ENCODE measurements at places on chromosomes 3 and 15.

DNA sequence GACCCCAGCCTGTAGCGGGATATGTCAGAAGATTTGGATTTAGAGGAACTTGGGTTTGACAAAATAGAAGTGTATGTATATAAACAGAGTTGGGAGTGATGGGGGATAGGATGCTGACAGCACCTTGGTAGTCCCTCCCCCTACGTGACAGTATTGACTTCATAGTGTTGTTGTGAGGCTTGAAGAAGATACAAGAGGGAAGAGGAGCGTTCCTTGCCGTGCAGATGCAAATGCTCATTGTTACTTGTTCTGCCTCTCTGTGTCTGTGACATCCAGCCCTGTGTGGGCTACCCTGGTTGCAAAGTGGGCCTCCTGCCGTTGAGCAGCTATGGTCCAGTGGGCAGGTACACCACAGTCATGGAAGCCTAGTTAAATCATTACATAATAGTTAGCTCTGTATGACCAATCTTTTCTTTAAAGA lies 45.0 kb downstream of the SMAD3 start:
- DNase-seq = no peak

DNA sequence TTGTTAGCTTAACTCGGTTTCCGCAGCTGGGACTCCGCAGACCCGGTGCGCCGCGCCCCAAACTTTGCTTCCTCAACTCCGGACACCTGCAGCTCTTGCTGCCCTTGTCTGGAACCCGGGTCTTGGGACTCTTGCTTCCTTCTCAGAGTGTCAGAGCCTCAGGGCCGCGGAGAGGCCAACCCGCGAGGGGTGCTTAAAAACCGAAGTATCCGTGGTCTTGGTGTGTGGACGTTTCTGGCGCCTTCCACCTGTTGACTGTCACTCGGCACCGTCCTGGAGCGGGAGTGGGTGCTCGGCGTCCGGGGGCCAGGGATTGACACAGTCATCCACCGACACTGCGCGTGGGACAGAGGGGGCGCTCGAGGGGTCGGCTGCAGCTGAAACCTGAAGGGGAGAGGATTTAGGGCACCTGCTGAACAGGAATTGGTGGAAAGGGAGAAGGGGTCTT lies 386 bp downstream of the SQOR start:
- DNase-seq = peak; percentile 58

DNA sequence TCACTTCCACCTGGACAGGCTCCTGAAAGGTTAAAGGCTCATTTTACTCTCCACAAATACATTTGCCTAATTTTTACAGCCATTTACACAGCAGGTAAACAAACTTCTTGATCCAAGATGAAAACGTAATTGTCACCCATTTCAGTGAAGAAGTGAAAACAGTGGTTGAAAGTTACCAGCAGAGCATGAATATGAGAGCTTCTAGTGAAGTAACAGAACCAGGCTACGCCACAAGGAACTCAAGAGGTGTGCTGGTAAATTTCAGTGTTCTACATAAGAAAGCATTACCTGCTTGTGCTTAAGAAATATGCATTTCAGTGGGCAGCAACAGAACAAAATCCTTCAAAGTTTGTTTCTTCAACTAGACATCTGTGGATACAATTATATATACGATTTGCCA lies 113.2 kb downstream of the MECOM start:
- no peak for DNase-seq

GRCh38 chr15:68518046-68518445 lies 60.7 kb upstream of the CORO2B start:
- DNase-seq = no peak

DNA sequence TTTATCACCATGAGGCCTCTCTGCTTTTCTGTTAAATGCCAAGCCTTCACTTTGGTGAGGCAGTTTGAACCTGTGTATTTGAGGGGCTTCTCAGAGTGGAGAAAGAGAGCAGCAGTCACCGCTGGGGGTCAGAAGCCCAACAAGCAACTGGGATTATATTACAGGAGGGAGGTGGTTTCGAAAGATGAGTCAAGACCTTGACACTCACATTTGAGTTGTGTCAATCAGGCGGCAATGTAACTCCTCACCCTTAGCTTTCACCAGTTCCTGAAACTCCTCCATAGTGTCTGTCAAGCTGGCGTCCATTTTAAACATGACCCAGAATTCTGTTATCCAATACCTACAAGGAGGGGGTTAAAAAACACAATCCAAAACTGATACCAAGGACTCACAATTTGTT lies 46.5 kb downstream of the RASGRP1 start:
- no peak for DNase-seq

- no peak for DNase-seq
Observed at GRCh38 chr15:45262906-45263461, 10.9 kb downstream of the SLC28A2 start.

- DNase-seq = no peak
Observed at GRCh38 chr3:148319161-148319915, 378.4 kb upstream of the AGTR1 start.

GRCh38 chr3:101128001-101128400 lies 134.8 kb upstream of the ABI3BP start:
- no peak for DNase-seq

DNA sequence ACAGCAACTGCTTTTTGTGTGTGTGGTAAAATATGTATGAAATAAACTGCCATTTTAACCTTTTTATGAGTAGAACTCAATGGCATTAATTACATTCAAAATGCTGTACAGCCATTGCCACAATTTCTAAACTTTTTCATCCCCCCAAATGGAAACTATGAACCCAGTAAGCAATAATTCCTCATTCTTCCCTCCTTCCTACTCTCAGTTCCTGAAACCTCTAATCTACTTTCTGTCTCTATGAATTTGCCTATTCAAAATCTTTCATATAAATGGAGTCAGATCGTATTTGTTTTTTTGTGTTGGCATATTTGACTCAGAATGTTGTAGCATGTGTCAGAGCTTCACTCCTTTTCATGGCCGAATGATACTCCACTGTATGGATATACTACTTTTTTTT lies 5.3 kb upstream of the BLM start:
- no peak for DNase-seq

DNA sequence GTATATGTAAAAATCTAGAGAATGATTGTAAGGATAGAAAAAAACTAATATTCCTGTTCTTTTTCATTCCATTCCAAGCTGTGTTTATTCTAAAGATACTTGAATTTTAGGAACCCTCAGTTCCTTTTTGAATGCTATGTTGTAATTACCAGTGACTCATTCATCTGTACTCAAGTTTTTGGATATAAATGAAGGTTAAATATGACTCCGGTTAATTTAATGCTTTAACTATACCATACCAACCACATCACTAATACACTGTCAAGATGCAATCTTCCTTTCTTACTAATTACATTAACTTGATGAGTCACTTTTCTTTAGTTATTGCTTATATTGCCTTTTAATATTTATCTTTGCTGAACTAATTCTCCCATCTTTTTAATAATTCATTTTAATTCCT lies 68.8 kb upstream of the ZNF148 start:
- no peak for DNase-seq

DNA sequence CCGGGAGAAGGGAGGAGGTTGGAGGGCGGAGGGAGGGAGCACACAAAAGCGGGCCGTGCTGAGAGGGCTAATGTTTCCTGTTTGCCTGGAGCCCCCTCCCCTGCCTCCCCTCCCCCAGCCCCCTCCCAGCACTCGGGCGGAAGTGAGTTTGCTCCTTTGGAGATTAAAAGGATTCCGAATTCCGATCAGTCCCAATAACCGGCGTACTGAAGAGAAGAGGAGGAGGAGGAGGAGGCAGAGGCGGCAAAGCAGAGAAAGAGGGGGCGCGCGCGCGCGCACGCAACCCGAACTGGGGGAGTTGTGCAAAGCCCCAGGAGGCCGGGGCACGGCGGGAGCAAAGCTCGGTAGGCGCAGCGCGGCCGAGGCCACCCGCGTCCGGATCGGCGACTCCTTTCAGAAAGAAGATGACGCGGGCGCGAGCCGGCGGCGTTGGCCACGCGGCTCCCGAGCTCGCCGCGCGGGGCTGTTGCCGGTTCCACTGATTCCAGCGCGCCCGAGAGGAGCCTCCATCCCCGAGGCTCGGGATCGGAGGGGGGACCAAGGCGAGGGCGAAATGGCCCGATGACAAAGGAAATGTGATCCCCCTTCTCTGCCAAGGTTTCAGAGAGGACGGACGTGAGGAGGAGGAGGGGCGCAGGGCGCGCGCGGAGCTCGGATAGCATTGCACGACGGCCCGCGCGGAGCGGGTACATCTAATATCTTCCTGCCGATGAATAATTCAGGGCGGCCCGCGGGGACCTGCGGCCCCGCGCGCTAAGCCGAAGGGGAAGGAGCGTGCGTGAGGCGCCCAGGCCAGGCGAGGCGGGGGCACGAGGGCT lies 1.1 kb upstream of the TRIM71 start:
- DNase-seq = no peak

GRCh38 chr3:65732051-65732935 lies 306.4 kb downstream of the MAGI1 start:
- DNase-seq = peak; percentile 7

DNA sequence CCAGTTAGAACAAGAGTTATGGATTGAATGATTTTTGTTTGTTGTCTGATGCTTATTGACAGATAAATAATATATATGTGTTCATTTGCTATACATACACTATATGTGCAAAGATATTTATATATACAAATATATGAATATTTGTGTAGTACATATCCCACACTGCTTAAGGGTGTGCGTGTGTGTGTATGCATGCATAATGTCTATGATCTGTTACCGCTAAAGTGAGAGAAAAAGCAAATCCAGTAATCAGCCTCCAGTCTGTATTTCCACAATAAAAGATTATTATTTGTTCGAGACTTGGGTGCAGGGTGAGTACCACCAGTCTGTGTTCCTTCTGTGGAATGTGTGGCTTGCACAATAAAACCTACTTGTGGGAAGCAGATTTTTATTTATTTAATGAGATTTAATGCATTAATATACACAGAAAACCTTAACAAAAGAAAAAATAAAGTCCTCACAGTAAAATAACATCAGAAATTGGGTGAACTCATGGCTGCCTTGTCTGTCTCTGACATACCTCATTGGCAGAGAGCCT lies 366.0 kb upstream of the TBL1XR1 start:
- DNase-seq = no peak

DNA sequence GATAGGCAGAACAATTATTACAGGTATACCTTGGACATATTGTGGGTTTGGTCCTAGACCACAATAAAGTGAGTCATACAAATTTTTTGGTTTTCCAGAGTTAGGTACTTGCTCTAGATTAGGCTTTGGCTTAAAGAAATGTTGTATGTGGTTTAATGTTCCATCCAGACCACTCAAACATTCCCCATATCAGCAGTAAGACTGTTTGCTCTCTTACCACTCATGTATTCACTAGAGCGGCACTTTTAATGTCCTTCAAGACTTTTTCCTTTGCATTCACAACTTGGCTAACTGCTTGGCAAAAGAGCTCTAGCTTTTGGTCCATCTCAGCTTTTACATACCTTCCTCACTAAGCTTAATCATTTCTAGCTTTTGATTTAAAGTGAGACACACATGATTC lies 250.5 kb upstream of the SETMAR start:
- no peak for DNase-seq

GRCh38 chr3:66618066-66618465 lies 117.2 kb upstream of the LRIG1 start:
- DNase-seq = no peak

- no peak for DNase-seq
Observed at GRCh38 chr3:139538733-139539132, 809 bp downstream of the RBP1 start.

DNA sequence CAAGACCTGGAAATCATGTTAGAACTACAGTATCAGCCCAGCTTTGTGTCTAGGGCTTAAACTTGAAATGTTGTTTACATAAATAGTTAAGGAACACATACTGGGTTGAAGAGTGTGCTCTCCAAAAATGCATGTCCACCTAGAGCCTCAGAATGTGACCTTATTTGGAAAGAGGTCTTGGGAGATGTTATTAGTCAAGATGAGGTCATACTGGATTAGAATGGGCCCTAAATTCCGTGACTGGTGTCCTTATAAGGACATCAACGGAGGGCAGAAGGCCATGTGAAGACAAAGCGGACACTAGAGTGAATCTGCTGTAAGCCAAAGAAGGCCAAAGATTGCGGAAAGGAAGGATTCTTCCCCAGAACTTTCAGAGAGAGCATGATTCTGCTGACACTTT lies 759.2 kb upstream of the CFAP20DC start:
- no peak for DNase-seq

GRCh38 chr3:161409858-161410257 lies 38.5 kb upstream of the SPTSSB start:
- no peak for DNase-seq

DNA sequence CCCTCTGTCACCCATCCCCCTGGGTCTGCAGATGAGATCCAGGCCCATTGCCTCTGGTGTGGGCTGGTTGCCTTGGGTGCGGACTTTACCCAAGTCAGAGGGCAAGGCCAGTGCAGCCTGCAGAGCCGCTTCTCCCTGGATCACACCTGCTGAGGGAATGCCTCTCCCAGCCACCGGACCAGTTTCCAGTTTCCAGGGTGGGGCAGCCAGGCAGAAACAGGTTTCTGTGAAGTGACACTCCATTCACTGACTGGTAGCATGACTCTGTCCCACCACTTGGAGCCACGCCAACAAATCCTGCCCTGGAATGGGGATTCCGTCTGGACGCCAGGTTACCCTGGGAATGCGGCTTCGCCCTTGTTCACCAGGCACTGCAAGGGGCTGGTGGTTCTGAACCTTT lies 30.0 kb downstream of the PAQR5 start:
- DNase-seq = no peak

GRCh38 chr15:49815950-49816349 lies 195.1 kb downstream of the DTWD1 start:
- DNase-seq = peak; percentile 0

DNA sequence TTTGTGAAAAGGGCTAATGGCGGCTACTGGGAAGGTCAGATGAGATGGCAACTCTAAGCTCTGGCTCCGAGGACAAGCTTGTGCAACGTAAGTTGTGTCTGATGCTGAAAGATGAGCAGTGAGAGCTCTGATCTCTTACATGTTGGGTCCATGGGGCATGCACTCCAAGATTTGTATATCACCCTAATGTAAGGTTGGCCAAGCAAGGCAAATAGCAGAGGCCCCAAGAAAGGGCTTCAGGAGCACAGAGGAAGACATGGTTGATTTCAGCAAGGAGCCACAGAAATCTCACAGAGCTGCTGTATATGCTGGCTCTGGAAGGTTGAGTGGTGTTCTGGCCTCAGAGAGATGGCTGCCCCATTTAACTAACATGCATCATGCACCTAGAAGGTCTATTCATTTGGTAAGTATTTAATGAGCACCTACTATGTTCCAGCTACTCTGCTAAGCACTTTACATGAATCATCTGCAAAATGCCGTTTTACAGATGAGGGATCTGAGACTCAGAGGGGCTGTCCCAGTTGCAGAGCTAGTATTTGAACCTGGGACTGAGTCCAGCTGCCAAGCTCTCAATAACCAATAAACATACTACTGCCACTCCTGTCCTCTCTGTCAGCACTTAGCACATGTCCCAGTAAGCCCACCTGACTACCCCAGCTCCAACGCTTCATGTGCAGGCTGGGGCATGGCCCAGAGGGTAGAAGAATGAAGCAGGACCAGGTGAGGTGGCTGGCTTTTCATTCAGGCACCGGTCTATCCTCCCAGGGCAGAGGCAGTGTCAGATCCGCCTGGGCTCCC lies 27.8 kb upstream of the ATP2B2 start:
- no peak for DNase-seq

GRCh38 chr3:111619833-111620232 lies 24.7 kb upstream of the ZBED2 start:
- DNase-seq = no peak

- no peak for DNase-seq
Observed at GRCh38 chr3:176935194-176935888, 261.9 kb downstream of the TBL1XR1 start.

Data from immature natural killer cell (primary cell).